ENCODE measurements at places on chromosomes 6 and 20. TPM values are rescaled to one million over a fixed set of nuclear protein-coding genes. Genes with fewer than 3 reads are reported as not detected.

The CLPSL2 gene
- total RNA-seq: not detected

The SLC22A16 gene
- not detected for total RNA-seq

The FOXC1 gene
- 6.5 TPM for total RNA-seq

The TNF gene
- not detected for total RNA-seq

The SIRPB2 gene
- total RNA-seq: not detected

The MAP3K5 gene
- total RNA-seq: 5.4 TPM

The BPIFB2 gene
- not detected for total RNA-seq

The C20orf204 gene
- total RNA-seq: 0.50 TPM

The HELZ2 gene
- 10.8 TPM for total RNA-seq

The OOEP gene
- not detected for total RNA-seq

The RIPOR2 gene
- total RNA-seq: not detected

The PKIB gene
- total RNA-seq: 0.23 TPM

The MUCL3 gene
- total RNA-seq: not detected

The TPX2 gene
- total RNA-seq: 183 TPM

The ZNF133 gene
- total RNA-seq: 8.6 TPM

The TEAD3 gene
- total RNA-seq: 3.8 TPM

The MATN4 gene
- total RNA-seq: not detected

The MYBL2 gene
- 29.7 TPM for total RNA-seq

The PRDM1 gene
- 4.9 TPM for total RNA-seq

The HLA-E gene
- 51.9 TPM for total RNA-seq

The ENPP3 gene
- total RNA-seq: 0.23 TPM

The KCNK15 gene
- not detected for total RNA-seq

The CDH4 gene
- total RNA-seq: 9.0 TPM

The DAAM2 gene
- total RNA-seq: 1.7 TPM

The SMLR1 gene
- not detected for total RNA-seq

The NEURL2 gene
- total RNA-seq: 2.1 TPM

The EDN1 gene
- total RNA-seq: 2.3 TPM

The RBM24 gene
- 0.13 TPM for total RNA-seq

The CD93 gene
- total RNA-seq: 0.03 TPM

The PKHD1 gene
- not detected for total RNA-seq

The CLIC5 gene
- not detected for total RNA-seq

The CGAS gene
- total RNA-seq: 2.3 TPM

The FAM83C gene
- not detected for total RNA-seq

The BACH2 gene
- 0.30 TPM for total RNA-seq

The PTCRA gene
- total RNA-seq: not detected

Measured in HT1080 (cell line).